ENCODE measurements at places on chromosomes 12 and 14.

- no peak for DNase-seq
Measured at GRCh38 chr12:9869307-9870161, at the start of gene CLEC2B. Gene CLEC2B (minus strand): TSS chr12:9869354.

- DNase-seq = no peak
Measured at GRCh38 chr12:110373425-110373824, 30.1 kb downstream of the ANAPC7 start.

GRCh38 chr12:102454808-102455760 lies 25.3 kb downstream of the IGF1 start:
- DNase-seq = no peak

- DNase-seq = no peak
Measured at GRCh38 chr14:100313464-100314230, 7.4 kb upstream of the SLC25A29 start.

Data from activated gamma-delta T cell (primary cell).